HepG2 (cell line): ENCODE measurements at places on chromosomes 11 and 22. TPM values are rescaled to one million over a fixed set of nuclear protein-coding genes. Genes with fewer than 3 reads are reported as not detected.

RASL10A gene
- total RNA-seq = 0.22 TPM in 1 of 2 replicates, not detected in the other

DEFB131B gene
- not detected in 2 replicates for total RNA-seq

FADS1 gene
- total RNA-seq = 65.8 and 108 TPM in 2 replicates

PIK3IP1 gene
- 0.44 and 1.3 TPM in 2 replicates for total RNA-seq

TMEM9B gene
- total RNA-seq = 17.4 and 20.8 TPM in 2 replicates

PRR33 gene
- not detected in 2 replicates for total RNA-seq

LINC01488 gene
- 0.14 and 0.58 TPM in 2 replicates for total RNA-seq

P2RX6 gene
- 0.04 TPM in 1 of 2 replicates, not detected in the other for total RNA-seq

APOA5 gene
- 21.9 and 49.1 TPM in 2 replicates for total RNA-seq

FOSL1 gene
- 3.1 and 4.0 TPM in 2 replicates for total RNA-seq

GGT5 gene
- 0.35 and 0.69 TPM in 2 replicates for total RNA-seq

TSPAN18 gene
- total RNA-seq = not detected in 2 replicates
